ENCODE measurements at places on chromosomes 5 and 9.

GRCh38 chr5:95861864-95862561, 39.5 kb upstream of the GLRX start:
- DNase-seq, result no peak

GRCh38 chr5:151862811-151863472, 61.7 kb downstream of the GLRA1 start:
- DNase-seq, result no peak

DNA sequence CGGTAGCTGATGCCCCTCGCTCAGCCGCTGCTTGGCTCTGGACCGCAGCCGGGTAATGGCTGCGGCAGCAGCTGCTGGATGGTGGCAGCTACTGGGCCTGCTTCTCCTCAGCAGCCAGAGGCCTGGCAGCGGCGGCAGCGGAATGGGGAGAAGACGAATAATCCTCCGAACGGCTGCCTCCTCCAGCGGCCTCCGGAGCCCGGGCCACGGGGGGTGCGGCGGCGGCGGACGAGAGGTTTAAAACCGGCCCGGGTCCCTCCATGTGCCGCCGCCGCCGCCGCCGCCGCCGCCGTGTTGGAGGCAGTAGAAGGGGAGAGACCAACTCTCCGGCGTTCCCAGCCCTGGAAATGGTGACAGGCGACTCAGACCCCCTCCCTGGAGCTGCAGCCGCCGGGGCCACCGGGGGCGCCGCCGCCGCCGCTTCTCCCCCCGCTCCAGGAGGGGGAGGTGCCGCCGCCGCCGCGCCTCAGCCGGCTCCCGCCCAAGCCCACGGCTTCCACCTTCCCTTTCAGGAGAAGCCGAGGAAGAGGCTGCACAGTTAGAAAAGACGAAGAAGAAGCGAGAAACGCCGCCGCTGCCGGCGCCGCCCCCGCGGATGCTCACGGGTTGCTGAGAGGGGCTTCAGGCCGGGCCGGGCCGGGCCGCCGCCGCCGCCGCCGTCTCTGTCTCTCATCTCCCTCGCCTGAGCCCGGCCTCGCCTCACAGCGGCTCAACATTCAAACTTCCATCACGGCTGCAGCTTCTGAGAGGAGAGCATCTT, 118.4 kb upstream of the PRSS3 start:
- peak; percentile 32 for DNase-seq

GRCh38 chr5:157670662-157671591, at the start of gene C5orf52:
C5orf52 (plus strand) TSS chr5:157671533; CDS start chr5:157671615, 82 bp downstream.
- peak; percentile 38 for DNase-seq

DNA sequence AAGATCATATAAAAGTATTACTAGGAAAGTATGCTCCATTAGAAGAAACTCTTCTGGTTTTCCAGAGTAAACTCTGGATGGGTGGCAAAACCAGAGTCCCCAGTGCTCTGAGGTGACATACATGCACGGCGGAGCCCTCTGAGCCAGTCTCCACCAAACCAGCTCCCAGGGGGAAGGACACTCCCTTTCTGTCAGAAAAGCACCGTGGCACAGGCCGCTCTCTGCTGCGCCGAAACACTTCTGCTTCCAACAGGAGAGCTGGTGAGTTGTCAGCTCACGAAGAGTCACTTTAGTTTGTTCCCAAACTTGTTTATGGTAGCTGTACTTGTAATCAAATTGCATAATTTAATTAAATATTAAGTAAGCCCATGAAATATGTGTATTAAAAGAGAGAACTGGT, 184.6 kb downstream of the CDK5RAP2 start:
- DNase-seq, result no peak
